CD8-positive, alpha-beta T cell (primary cell): ENCODE measurements at places on chromosomes 2 and 18. TPM values are rescaled to one million over a fixed set of nuclear protein-coding genes. Genes with fewer than 3 reads are reported as not detected.

NYAP2 gene
- not detected for total RNA-seq

BOK gene
- total RNA-seq = not detected

CYP27A1 gene
- not detected for total RNA-seq

WNT10A gene
- total RNA-seq = 4.9 TPM

HSBP1L1 gene
- 19.0 TPM for total RNA-seq

CFAP53 gene
- 0.22 TPM for total RNA-seq

CPLX4 gene
- total RNA-seq = not detected

DLX1 gene
- not detected for total RNA-seq

DSEL gene
- total RNA-seq = 0.65 TPM

CYP27C1 gene
- total RNA-seq = not detected

SRD5A2 gene
- total RNA-seq = not detected

CLEC4F gene
- not detected for total RNA-seq

SCN7A gene
- not detected for total RNA-seq

NMUR1 gene
- 0.27 TPM for total RNA-seq

DNER gene
- not detected for total RNA-seq

CSRNP3 gene
- total RNA-seq = not detected

CBLN2 gene
- not detected for total RNA-seq

CCDC102B gene
- total RNA-seq = 2.2 TPM

IL36RN gene
- total RNA-seq = not detected

CD8B2 gene
- total RNA-seq = 5.0 TPM

SCYGR4 gene
- not detected for total RNA-seq

SIX3 gene
- not detected for total RNA-seq

ALLC gene
- not detected for total RNA-seq

MRO gene
- total RNA-seq = not detected

OST4 gene
- total RNA-seq = 252 TPM

TRABD2A gene
- 138 TPM for total RNA-seq

DES gene
- not detected for total RNA-seq

SFTPB gene
- not detected for total RNA-seq

RBM43 gene
- 12.1 TPM for total RNA-seq

NUP35 gene
- total RNA-seq = 14.5 TPM

SUMO1 gene
- total RNA-seq = 87.4 TPM

EPHA4 gene
- 65.5 TPM for total RNA-seq

CPSF3 gene
- 14.7 TPM for total RNA-seq

TWSG1 gene
- 5.3 TPM for total RNA-seq

DTNA gene
- total RNA-seq = not detected

HES6 gene
- 1.5 TPM for total RNA-seq

ZNF638 gene
- total RNA-seq = 71.1 TPM

FBXO36 gene
- 1.0 TPM for total RNA-seq

CNTNAP5 gene
- not detected for total RNA-seq

TSGA10 gene
- total RNA-seq = 14.9 TPM

SMC6 gene
- 6.2 TPM for total RNA-seq

PSMA8 gene
- total RNA-seq = not detected

CYS1 gene
- total RNA-seq = not detected

C2orf81 gene
- total RNA-seq = 0.75 TPM

IL37 gene
- not detected for total RNA-seq

AQP12A gene
- not detected for total RNA-seq

RBM44 gene
- 1.2 TPM for total RNA-seq

SP110 gene
- 50.6 TPM for total RNA-seq

TBC1D8 gene
- 1.1 TPM for total RNA-seq

SP5 gene
- not detected for total RNA-seq

MARCHF4 gene
- not detected for total RNA-seq

LCT gene
- total RNA-seq = 0.06 TPM

MC2R gene
- not detected for total RNA-seq

DYNAP gene
- total RNA-seq = not detected

CDKL4 gene
- total RNA-seq = not detected
